Prostate gland (tissue), 2 donors: ENCODE measurements at places on chromosomes 4 and X. TPM values are rescaled to one million over a fixed set of nuclear protein-coding genes. Genes with fewer than 3 reads are reported as not detected.
A peak's percentile ranks its signal among the peaks of the same experiment; 100 is the strongest.

BRS3 gene
- total RNA-seq, result not detected

POU3F4 gene
- not detected for total RNA-seq

ART3 gene
- 24.8 TPM for total RNA-seq

GRCh38 chr4:49709775-49710174 lies 723.7 kb downstream of the CWH43 start:
- DNase-seq, result no peak

GRCh38 chr4:55989766-55990165 lies 41.0 kb downstream of the CEP135 start:
- DNase-seq, result no peak

GRCh38 chr4:84730375-84730774 lies 147.4 kb downstream of the CDS1 start:
- DNase-seq, result no peak

DNA sequence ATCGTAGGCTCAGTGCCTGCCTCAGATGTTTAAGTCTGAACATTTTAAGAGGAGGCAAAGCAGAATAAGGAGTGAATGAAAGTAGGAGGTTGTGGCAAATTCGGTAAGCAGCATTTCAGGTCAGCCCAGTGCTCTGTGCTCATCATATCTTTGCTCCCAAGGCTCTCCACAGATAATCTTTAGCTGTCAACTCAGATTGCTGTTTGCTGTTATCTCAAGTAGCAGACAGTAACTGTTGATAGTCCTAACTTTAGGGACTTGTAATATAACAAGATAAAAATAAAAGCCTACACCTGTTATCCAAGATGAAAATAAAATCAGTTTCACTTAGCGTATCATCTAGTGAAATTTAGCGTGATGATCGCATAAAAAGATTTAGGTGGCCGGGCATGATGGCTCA lies 18.6 kb upstream of the CLTRN start:
- no peak for DNase-seq

DNA sequence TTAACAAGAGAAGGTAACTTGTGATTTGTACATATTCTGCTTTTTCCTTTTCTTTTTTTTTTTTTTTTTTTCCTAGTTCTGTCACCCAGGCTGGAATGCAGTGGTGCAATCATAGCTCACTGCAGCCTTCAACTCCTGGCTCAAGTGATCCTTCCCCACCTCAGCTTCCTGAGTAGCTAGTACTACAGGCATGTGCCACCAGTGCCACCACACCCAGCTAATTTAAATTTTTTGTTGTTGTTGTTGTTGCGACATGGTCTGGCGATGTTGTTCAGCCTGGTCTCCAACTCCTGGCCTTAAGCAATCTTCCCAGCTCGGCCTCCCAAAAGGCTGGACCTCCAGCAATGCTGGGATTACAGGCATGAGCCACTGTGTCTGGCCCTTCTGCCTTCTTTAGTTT lies 1.5 kb upstream of the TACR3 start:
- DNase-seq, result no peak

DNA sequence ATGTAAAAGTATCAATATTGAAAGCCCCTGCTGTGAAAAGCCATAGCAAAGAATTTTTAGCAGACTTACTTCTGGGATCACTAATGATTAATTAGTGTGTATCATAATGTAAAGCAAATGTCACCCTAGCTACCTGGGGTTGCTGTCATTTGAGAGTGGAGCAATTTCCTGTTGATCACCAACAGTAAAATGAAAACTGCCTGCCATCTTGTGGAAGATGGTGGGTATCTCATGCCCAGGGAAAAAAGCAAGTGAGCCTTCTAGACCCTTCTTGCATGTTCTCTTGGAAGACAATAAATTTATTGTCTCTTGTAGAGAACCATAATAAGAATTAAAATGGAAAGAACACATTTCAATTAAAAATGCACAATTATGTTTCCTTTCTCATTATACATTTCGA lies 360.2 kb downstream of the ZIC3 start:
- DNase-seq, result no peak

- no peak for DNase-seq
These were observed 145.7 kb upstream of the ADAMTS3 start for GRCh38 chr4:72714482-72715279.

DNA sequence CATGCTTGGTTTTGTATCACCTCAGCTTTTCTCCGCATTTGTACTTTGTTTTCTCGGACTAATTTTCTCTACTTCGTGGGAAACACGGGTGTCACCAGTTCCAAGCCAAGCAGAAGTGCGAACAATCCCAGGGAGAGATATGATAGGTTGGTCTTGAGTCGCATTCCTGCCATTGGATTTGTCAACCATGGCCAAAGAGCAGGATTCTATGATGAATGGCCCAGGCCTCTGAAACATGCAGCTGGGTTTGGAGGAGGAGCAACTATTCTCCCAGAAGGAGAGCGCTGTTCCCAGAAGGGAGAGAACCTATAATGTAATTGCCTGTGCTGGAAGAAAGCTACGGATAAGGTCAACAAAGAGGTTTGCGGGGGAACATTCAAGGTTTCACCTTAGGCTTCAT lies 10.3 kb upstream of the FGFBP1 start:
- no peak for DNase-seq

DNA sequence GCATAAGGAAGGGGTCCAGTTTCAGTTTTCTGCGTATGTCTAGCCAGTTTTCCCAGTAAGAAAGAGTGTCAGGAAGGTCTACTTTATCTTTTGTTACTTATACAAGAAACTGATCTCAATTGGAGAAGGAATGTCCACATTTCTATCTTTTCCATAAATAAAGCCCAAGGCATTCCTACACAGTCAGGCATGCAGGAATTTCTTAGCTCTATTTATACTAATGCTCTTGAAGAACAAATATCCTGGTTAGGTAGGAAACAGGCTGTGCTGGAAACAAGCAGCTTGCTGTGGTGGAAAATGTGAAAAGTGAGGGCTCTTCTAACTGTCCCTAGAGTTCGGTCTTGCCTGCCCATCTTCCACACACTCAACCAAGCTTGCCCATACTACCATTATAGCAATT lies 37.9 kb upstream of the PITX2 start:
- no peak for DNase-seq

DNA sequence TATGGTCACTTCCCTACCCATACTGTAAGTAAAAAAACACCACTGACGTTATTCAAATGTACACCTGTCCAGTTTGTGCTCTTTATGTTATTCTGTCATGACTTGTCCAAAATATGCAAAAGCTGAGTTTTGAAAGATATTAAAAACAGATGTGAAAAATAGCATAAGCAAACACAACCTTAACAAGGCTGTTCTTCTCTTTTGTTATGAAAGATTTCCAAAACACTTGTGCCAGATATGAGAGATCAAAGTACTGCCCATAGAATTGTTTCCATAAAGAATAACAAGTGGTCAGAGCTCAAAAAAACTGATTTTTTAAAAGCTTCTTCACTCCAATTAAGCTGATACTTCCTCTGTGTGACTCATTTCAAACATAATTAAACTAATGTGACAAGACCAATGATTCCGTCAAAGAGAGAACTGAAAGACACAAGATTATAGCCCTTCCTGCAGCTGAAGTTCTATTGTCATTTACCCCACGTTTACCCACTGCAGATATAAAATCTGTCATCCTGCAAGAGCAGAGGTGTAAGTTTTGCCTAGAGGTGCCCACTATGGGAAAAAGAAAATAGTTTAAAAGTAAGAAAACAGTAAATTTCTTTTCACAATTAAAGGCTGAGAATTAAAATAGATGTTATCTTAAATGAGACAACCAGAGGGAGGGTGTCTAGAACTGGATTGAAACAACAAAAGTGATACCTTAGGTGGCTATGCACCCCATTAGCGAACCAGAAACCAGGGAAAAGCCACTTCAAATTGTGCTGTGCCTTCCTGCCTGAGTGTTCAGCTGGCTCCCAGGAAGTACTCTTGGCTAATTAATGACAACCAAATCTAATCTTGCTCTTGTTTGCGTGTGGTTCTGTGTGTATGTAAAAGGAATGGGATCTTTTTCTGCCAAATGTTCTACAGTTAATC lies 30.1 kb downstream of the RASSF6 start:
- DNase-seq, result no peak

- no peak for DNase-seq
These were observed 62.8 kb downstream of the SNX25 start for GRCh38 chr4:185272245-185272644.

GRCh38 chrX:57528670-57529255 lies 63.0 kb upstream of the ZXDB start:
- peak; percentile 5 for DNase-seq

- no peak for DNase-seq
These were observed 4.1 kb downstream of the SEPTIN6 start for GRCh38 chrX:119688911-119689321.
